ENCODE measurements at places on chromosomes 12 and 14. TPM values are rescaled to one million over a fixed set of nuclear protein-coding genes. Genes with fewer than 3 reads are reported as not detected.

Gene SLC38A4
- 0.94 TPM for total RNA-seq

Gene POTEM
- total RNA-seq = not detected

Gene IRAK3
- 5.5 TPM for total RNA-seq

Gene KRT72
- total RNA-seq = not detected
